NCI-H2171 (cell line): ENCODE measurements at places on chromosomes 2 and 18.

DNA sequence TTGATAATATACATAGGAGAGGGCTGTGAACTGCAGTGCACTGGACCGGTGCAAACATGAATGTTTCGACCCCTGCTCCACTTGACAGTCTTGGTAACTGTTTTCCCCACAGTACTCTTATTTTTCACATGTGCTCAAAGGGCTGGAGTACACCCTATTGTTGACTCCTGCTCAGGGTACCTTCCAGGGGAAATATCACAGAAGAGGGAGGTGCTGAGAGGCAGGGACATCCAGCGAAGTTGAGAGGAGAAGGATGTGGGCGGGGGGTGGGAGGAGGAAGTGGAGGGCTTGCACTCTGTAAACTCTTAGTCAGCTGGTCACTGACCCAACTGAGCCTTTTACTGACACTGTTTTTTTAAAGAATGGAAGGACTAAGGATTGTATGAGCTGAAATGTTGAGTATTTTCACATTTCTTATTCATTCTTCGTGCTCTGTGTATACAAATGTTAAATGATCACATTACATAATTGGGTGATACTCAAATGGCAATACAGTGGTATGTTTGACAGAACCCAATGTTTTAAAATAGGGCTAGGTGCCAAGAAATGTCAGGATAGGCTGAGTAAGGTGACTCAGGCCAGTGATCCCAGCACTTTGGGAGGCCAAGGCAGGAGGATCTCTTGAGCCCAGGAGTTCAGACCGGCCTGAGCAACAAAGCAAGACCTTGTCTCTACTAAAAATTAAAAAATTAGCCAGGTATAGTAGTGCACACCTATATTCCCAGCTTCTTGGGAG is 10.0 kb downstream of the INPP4A start:
- DNase-seq, result no peak

DNA sequence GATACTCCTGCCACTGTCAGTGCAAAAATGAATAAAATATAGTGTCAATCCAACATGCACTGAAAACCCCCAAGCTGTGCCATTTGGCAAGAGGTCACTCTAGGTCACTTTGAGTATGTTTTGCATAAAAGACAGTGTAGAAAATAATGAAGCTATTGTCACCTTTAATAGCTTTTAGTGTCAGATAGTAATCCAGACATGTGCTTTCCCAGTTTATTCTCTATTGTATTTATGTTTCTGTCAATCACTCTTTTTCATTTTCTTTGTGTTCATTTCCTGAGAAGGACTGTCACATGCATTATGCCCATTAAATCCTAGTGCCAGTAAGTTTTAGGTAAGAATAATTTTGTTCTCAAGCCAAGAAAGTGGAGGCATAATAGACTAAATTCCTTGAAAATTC is 1073.9 kb upstream of the CDH2 start:
- DNase-seq, result no peak

GRCh38 chr2:106695919-106696318 is 190.0 kb downstream of the ST6GAL2 start:
- DNase-seq, result no peak

DNA sequence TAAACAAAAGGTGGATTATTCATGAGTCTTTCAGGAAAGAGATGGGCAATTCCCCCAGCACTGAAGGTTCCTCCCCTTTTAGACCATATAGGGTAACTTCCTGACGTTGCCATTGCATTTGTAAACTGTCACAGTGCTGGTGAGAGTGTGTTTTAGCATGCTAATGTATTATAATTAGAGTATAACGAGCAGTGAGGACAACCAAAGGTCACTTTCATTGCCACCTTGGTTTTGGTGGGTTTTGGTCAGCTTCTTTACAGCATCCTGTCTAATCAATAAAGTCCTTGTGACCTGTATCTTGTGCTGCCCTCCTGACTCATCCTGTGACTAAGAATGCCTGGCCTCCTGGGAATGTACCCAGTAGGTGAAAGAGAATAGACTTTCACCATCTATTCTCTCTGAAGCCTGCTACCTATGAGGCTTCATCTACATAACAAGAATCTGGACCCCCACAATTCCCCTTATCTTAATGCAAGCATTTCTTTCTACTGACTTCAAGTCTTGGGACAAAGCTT is 148.7 kb downstream of the CABLES1 start:
- no peak for DNase-seq

DNA sequence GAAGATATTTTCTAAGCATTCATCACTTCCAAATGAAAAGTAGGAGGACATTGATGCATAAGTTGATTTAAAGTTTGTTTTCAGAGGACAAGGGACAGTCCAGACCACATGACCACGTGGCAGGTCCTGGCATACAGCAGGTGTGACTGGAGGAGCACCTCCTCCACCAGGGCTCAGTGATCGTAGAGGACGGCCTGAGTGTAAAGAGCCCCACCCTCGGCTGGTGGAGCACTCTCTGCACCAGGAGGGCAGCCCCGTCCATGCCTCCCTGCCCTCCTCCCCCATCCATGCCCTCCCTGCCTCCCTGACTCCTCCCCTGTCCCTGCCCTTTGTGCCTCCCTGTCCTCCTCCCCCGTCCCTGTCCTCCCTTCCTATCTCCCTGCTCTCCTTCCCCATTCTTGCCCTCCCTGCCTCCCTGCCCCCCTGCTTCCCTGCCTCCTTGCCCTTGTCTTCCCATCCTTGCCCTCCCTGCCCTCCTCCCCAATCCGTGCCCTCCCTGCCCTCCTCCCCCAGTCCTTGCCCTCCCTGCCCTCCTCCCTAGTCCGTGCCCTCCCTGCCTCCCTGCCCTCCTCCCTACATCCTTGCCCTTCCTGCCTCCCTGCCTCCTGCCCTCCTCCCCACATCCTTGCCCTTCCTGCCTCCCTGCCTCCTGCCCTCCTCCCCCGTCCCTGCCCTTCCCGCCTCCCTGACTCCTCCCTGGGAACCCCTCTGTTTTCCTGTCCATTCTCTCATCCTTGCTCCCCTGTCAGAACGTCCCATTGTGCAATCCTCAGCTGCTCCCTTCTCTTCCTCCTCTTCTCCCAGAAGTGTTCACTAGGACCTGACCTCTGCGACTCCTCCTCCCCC is 47.9 kb downstream of the ANKMY1 start:
- DNase-seq, result no peak

DNA sequence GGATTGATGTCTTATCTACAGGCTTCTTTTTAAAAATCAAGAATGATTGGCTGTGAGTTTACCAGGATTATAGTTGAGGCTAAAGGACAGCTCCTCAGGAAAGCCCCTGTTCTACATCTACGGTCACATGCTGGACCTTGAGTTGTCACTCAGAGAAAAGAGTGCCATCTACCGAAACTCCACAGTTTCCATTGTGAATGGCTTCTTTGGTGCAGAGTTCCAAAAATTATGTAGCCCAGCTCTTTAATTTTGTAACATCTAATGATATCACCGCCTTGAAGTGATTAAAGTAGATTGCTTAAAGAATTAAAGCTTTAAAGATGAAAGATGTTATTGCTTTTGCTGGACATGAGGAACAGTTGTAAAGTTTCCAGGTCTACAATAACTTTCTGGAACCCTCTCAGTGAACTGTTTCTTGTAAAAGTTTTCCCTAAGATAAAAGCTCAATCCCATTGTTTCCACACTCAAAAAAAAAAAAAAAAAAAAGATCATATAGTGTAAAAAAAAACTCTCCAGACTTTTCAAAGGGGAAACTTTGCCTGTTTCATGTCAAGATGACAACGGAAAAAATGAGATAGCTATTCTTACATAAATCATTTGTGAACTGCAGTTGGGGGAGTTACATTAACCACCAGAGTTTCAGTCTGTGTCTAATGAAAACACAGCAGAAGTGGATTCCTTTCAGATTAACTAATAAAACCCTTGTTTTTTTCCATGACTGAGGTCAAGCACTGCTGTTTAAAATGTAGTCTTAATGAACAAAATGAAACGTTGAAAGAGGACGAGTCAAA is 4.3 kb downstream of the COL3A1 start:
- DNase-seq, result no peak

GRCh38 chr2:219302412-219302968 is 6.7 kb downstream of the PTPRN start:
- DNase-seq, result no peak

GRCh38 chr18:3758531-3758930 is 308.6 kb downstream of the TGIF1 start:
- DNase-seq, result no peak

DNA sequence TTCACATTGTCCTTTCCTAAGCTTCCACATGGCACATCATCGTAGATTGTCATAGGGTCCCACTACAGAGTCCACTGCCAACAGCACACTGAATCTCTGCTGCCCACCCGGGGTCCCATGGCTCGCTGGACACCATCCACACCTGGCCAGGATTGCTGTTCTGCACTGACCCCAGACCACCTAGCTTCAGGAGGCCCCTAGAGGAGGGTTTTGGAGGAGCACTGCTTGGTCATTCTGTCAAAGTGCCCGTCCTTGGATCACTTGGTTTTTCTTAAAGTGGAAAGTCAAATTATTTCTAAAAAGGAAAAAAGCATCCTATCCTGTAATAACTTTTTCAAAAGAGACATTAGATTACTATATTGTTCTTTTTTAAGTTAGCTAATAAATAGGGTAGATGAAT is 59.0 kb downstream of the CHRNA1 start:
- DNase-seq, result no peak

DNA sequence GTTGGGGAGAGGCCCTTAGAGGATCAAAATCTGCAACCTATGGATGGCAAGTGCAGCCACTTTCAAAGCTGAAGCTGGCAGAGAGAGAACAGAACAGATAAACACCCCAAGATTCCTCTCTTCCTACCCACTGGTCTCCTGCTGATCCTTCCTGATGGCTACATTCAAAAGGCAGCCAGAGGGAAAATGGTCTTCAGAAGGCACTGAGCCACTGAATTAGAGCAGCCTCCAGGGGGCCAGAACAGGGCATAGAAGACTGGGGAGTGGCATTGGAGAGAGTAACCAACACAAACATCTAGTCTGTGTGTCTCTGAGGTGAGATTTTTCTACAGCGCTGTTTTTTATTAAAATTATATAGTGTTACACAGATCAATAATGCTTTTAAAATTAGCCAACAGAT is 432.6 kb downstream of the PARD3B start:
- DNase-seq, result no peak

DNA sequence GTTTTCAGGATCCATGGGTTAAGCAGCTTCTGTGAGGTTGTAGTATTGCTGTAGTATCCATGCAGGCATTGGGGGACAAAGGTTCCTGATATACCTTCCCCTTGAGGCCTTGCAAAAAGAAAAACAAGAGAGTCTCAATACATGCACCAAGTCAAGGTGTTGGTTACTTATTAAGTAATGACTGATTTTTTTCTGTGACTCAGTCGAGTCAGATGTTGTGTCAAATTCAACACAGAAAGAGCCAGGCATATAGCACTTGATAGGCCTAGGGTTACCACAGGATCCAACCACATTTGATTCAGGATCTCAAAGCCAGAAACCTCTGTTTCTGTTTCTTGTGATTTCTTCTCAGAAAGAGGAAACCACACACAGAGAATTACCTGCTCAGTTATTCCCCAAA is 24.9 kb upstream of the CD8A start:
- DNase-seq, result no peak

GRCh38 chr2:65355186-65355831 is 77.1 kb downstream of the SPRED2 start:
- no peak for DNase-seq

GRCh38 chr2:233476651-233477547 is 89.7 kb downstream of the USP40 start:
- DNase-seq, result no peak

- no peak for DNase-seq
Measured at GRCh38 chr2:50004667-50005066, 850.4 kb upstream of the FSHR start.

DNA sequence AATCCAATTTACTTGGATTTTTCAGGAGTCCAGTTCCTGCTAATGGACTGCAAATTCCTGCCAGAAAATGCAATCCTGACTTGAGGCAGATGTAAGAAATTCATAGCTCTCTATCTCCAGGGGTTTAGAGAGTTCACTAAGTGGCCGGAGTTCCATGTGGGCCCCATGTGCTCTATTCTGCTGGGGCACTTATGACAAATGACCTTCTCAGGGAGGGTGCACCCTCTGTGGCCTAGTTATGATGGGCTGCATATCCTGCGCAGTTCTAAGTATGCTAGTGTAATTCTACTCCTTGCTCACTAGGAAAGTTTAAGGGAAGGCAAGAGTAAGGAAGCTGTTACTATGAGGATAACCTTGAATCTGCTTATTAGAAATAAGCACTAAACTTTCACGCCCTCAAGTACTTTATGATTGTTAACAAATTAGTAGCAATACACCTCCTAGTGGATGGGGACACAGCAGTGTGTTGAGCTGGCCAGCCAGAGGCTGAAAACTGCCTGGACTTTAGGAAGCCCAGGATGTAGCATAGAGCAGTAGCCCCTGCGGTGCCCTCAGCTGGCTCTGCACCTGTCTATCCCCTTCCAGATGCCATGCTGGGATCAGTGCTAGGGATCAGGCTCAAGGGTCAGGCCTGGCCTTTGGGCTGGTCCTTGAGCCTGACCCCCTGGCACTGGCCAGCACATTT is 14.4 kb downstream of the SMYD1 start:
- no peak for DNase-seq

GRCh38 chr2:148048475-148049221 is 27.8 kb downstream of the MBD5 start:
- no peak for DNase-seq

- DNase-seq, result no peak
Measured at GRCh38 chr2:10026940-10027569, 16.3 kb upstream of the KLF11 start.

- no peak for DNase-seq
Measured at GRCh38 chr2:80700961-80701360, 396.4 kb upstream of the LRRTM1 start.

DNA sequence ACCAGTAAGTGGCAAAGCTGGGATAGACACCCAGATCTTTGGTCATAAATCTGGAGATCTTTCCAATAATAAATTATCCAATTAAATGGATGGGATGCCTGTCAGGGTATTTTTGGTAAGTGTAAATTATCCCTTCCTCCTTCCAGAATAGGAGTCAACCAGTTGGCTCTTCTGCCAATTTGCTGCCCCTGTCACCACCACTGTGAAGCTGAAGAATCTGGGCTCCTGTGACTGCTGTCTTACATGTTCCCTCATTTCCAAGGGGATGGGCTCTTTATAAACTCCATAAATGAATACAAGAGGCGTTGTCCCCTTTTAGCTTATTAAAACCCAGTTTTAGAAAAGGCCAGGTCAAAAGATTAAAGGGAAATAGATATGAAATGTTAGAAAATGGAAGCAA is 17.8 kb upstream of the BMP10 start:
- no peak for DNase-seq

GRCh38 chr2:11437602-11438001 is 28.4 kb downstream of the E2F6 start:
- DNase-seq, result peak; percentile 39

DNA sequence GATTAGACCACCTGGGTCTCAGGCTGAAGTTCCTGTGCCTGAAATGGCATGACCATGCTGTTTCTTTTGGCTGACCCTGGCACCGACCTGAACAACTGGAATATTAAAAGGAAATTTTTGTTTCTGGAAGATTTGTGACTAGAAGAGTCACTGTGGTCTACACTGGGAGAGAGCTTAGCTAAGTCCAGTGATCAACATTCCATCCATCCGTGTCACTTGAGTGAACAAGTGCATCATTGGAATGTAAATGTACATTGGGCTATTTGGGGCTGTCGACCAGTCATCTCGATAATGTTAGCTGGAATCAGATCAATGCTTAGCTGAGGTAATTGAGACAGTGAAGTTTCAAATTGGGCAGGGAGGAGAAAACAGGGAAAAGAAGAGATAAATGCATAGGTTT is 95.4 kb upstream of the CCDC85A start:
- DNase-seq, result no peak
